CD4-positive, alpha-beta T cell treated with Interleukin-4 for 4 hours (primary cell): ENCODE measurements at places on chromosomes 16 and 17.

GRCh38 chr16:69934044-69934443, 17.1 kb upstream of the CLEC18A start:
- no peak for DNase-seq

DNA sequence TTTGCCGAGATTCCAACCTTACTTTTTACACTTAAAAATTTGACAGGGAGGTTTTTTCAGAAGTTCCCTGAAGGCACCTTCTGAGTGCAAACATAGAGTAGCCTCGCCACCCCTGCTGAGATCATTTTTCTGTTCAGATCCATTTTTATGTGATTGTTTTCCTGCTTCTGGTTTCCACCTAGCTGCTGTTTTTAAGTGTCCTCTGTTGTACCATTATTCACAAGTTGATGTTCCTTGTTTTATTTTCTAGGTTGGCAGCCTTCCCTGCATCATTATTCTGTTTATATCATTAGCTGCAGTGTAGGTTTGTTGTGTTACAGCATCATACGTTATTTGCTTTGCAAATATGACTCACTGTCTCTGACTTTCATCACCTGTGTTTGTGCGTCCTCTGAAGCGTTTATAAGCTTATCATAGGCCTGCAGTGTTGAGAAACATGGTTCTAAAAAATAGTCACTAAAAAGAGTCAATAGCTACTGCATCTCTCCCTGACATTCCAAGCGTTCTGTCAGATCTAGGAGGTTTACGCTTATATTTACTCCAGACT, 116.9 kb upstream of the CLEC3A start:
- no peak for DNase-seq

DNA sequence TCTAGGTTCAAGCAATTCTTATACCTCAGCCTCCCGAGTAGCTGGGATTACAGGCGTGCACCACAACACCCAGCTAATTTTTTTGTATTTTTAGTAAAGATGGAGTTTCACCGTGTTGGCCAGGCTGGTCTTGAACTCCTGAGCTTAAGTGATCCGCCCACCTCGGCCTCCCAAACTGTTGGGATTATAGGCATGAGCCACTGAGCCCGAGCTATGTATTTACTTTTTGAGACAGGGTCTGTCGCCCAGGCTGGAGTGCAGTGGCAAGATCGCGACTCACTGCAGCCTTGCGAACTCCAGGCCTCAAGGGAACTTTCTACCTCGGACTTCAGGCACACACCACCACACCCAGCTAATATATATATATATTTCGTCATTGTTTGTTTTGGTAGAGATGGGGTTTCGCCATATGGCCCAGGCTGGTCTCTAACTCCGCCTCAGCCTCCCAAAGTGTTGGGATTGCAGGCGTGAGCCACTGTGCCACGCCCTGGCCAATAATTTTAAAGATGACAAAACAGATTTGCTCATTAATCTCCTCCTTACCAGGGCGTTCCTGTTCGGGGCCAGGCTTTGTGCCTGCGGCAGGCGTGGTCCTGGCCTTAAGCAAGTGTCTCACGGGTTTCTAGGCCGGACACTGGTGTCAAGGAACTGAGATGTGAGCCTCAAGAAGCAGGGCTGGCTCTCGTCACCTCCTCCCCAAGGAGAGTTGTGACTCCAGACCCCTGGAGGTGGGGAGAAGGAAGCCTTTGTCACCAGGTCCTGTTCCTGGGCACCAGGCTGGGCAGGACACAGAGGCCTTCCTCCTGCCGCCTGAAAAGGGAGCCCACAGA, 4.3 kb upstream of the NPW start:
- DNase-seq = no peak

- no peak for DNase-seq
Observed at GRCh38 chr16:28063591-28064061, at the start of gene GSG1L. TSS of gene GSG1L (minus strand) at chr16:28063714. CDS start at chr16:28063424, 290 bp downstream.
